Psoas muscle (tissue), 8 donors: ENCODE measurements at places on chromosomes 16 and 17. TPM values are rescaled to one million over a fixed set of nuclear protein-coding genes. Genes with fewer than 3 reads are reported as not detected.

Gene WSCD1
- total RNA-seq = 12.8 TPM

Gene ZSCAN10
- total RNA-seq = not detected

Gene DNAI2
- total RNA-seq = not detected

DNA sequence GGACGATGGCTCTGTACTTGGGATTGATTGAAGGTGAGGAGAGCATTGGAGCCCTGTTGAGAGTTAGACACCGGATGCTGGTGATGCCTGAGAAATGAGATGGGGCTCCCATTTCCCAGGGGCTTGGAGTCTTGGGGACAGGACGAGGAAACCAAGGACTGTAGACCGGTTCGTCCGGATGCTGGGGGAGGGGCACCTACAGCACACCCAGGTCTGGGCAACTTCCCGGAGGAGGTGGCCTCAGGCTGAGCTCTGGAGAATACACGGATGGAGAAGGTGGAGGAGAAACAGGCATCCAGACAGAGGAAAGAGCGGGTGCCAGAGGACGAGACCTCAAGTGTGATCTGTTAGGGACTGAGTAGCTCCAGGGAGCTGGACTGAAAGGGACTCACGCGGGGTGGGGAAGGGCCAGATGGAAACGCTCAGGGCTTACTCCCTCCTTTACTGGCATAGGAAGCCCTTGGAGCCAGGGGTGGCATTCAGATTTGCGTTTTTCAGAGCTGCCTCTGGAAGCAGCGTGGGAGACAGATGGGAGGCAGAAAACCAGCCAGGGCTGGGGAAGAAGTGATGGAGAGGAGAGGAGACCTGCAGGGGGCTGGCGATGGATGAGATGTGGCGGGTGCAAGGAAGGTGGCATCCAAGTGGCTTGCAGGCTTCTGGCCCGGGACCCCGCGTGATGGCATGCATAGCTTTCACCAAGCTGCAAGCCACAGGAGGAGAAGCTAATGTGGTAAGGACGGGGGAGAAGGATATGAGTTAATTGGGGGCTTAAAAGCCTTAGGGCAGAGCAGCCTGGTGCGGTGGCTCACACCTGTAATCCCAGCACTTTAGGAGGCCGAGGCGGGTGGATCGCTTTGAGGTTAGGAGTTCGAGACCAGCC lies 8.3 kb downstream of the C1QTNF1 start:
- peaks cover 20% of the 10 kb centered on the region for H3K4me1 ChIP-seq
- no peak overlapping the region for H3K27ac ChIP-seq
- no peak for DNase-seq
- H3K27me3 ChIP-seq = no peaks in the 10 kb centered on the region
- no peak overlapping the region for H3K4me3 ChIP-seq

DNA sequence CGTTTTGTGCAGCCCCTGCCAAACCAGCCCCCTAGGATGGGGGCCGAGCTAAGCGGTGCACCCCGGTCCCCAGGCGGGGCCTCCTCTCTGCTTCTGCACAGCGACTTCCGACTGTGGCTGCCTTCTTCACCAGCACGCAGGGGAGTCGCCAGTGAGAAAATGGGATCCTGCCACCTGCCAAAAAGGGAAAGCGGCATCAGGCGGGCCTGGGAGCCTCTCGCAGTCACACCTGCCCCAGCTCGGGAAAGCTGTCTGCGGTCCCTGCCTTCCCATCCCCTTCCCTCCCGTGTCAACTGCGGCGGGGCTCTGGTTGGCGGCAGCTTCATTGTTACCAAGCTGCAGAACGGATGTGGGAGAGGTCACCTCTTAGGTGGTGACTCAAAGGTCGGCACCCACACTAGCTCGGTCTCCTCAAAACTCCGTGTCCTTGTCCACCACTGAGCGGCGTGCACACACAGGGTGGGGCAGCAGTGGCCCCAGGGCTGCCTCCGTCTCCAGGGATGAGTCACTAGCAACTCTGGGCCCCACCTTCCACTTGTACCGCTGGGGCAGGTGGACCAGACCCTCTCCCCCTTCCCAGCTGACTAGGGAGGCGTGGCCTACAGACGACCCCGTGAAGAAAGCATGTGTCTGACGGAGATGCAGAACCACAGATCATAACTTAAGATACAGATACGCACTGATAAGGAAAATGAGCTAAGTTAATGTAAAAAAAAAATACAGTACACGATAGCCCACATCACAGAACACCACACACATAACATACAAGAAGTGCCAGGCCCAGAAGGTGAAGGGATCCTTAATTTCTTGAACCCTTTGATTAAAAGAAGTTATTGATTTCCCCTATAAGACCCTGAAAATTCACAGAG lies 1.5 kb upstream of the PCYT2 start:
- H3K27ac ChIP-seq = no peak overlapping the region
- DNase-seq = no peak
- H3K4me3 ChIP-seq = no peak overlapping the region
- peaks cover 25% of the 10 kb centered on the region for H3K4me1 ChIP-seq

- no peak overlapping the region for H3K4me3 ChIP-seq
- no peaks in the 10 kb centered on the region for H3K4me1 ChIP-seq
- H3K27me3 ChIP-seq = no peaks in the 10 kb centered on the region
- DNase-seq = no peak
Measured at GRCh38 chr17:66281661-66282369, 20.6 kb upstream of the PRKCA start.

Gene NEUROD2
- total RNA-seq = not detected

Gene ENPP7
- not detected for total RNA-seq

Gene TEKT3
- total RNA-seq = 0.97 TPM

Gene CORO7
- 7.9 TPM for total RNA-seq

- peaks cover 11% of the 10 kb centered on the region for H3K27me3 ChIP-seq
- no peaks in the 10 kb centered on the region for H3K36me3 ChIP-seq
- H3K4me1 ChIP-seq = peaks cover 4% of the 10 kb centered on the region
- DNase-seq = no peak
Measured at GRCh38 chr17:60167065-60167741, 17.4 kb downstream of the CA4 start.

DNA sequence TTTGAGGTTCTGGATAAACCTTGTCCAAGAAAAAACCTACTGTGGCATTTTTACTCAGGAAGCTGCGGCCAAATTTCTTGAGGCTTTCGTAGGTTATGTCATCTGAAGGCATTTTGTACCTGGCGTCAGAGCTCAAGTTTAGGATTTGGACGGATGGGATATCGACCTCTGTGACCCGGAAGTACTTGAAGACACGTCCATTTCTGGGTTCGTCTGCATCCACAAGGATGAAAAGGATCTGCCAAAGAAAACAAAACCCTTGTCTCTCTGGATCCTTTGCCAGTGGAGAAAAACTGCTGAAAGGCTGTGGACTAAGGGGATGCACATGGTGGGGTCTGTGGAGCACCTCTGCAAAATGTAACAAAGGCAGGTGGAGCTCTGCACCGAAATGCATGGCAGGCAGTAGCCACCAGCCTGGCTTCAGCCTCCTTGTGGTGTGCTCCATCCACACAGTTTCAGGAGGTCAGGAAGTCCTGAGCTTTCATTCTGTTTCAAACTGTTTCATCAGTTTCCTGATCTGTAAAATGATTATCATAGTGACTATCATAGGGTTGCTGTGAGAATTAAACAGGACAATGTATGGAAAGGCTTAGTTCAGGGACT lies 17.0 kb upstream of the UMOD start:
- H3K36me3 ChIP-seq = no peaks in the 10 kb centered on the region
- H3K27ac ChIP-seq = no peak overlapping the region
- no peaks in the 10 kb centered on the region for H3K27me3 ChIP-seq
- no peak overlapping the region for H3K4me3 ChIP-seq
- H3K4me1 ChIP-seq = no peaks in the 10 kb centered on the region

GRCh38 chr17:9666461-9667050 lies 21.2 kb downstream of the USP43 start:
- H3K4me1 ChIP-seq = no peaks in the 10 kb centered on the region
- peaks cover 5% of the 10 kb centered on the region for H3K27me3 ChIP-seq
- no peak overlapping the region for H3K27ac ChIP-seq
- no peak for DNase-seq
- no peak overlapping the region for H3K4me3 ChIP-seq

- H3K4me1 ChIP-seq = peaks cover 10% of the 10 kb centered on the region
- H3K27ac ChIP-seq = no peak overlapping the region
- H3K4me3 ChIP-seq = no peak overlapping the region
- H3K36me3 ChIP-seq = no peaks in the 10 kb centered on the region
- peak; percentile 71 for DNase-seq
Measured at GRCh38 chr16:85253084-85253941, 141.0 kb upstream of the CIBAR2 start.

DNA sequence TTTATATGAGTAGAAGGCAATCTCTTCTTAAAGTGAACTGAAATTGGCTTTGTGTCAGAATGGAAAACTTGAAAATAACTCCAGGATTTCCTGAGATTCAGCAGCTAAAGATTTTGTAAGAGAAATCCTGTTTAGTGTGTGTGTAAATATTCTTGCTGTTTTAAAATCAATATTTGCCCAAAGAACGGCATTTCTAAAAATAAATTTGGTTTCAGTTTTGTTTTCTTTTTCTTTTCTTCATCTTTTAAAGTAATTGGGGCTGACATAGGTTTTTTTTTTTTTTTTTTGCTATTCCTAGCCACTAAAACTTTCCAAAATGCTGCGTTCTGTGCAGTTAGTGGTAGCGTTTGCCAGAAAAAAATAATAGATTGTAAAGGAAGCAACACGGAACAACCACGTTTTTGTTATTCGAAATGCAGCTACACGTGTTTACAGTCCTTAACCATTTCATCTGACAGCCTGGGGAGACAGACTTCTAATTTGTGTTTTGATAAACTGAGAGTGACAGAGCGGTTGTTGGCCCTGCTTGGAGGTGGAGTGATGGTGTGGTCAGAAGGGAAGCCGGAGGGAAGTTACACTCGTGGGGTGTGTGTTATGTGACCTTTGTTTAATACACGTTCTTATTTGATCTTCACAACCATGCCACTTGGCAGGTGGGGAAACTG lies 21.6 kb upstream of the SMPD3 start:
- peak overlapping the region; percentile 16 for H3K27ac ChIP-seq
- no peak for DNase-seq
- no peaks in the 10 kb centered on the region for H3K4me1 ChIP-seq
- H3K4me3 ChIP-seq = peak overlapping the region; percentile 43
